HEK293T (cell line): ENCODE measurements at places on chromosomes 5 and 9.

DNA sequence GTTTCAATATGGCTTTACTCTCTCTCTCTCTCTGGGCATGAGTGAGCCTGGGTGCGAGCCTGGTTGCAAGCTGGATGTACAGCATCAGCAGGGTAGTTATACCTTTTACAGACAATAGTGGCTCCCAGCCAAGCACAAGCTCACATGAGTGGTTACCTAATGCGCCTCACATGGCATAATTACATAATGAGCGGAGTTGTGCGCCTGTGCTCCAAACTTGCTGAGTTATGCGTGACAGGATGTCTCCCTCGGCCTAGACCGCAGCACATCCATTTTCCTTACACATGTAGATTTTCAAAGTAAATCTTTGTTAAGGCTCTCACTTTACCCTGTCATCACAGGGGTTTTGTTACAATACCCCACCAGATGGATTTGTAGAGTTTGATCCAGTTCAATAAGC lies 233.5 kb upstream of the WWC1 start:
- no peak for DNase-seq

GRCh38 chr5:31413030-31413812 lies 118.7 kb downstream of the DROSHA start:
- no peak for DNase-seq

DNA sequence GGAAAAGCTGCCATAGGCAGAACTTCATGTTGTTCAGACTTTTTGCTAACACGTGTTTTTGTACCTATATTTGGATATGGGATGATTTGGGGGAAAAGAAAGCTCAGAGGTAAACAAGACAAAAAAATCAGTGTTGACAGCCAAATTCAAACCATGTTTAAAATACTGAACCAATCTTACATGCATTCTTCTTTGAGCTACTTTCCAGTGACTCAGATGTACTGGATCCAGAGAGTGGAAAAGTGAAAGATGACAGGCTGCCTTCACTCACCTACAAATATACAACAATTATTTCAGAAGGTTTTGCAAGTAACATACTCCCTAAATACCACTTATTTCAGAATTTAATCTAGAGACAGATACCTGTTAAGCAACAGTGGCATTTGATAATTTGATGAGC lies 165.7 kb downstream of the MPDZ start:
- no peak for DNase-seq

DNA sequence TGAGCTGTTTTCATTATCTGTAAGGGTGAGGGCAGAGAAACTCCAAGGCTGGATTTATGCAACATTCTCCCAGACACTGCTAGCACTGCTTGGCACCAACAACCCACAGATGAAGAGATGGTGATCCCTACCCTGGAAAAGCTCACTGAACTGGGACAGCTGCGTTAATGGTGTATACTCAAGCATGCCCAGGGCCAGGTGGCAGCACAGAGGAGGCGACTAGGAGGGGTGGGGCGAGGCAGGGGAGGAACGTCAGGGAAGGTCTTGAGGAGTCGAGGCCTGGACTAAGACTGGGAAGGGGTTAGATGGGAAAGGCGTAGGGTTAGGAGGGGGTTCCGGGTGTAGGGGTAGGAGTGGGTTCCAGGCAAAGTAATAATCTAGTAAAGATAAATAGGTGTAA lies 73.1 kb upstream of the TBC1D9B start:
- DNase-seq, result no peak

DNA sequence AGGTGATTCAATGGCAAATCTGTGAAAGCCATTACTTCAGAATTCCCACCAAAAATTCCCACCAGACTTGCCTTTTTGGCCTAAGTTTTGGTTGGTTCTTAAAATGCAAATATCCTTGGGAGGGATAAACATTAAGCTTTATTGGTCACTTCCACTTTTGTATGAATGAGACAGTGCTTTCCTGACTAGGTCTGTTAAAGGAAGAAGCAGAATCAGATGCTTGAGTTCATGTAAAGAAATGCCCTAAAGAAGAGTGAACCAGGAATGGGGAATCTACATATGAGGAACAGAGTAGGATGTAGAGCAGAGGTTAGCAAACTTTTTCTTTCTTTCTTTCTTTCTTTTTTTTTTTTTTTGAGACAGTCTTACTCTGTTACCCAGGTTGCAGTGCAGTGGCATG lies 129.3 kb downstream of the GCNT1 start:
- DNase-seq, result no peak

DNA sequence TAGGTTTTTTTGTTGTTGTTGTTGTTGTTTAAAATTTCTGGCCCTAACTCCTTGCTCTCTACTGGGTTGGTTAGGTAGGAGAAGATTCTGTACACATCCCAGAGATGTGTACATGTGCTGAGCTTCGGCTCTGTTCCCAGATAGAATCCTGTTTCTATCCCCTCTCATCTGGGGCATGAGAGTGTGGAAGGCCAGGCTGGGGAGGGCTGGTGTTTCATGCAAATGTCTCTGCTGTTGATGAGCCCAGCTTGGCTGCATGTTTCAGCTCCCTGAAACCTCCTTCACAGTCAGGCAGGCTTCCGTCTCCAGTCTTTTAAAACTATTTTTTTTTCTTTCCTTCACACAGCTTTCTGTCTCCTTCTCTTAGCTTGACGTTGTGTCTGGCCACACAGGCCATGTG lies 526.9 kb upstream of the KLF4 start:
- no peak for DNase-seq

- no peak for DNase-seq
Measured at GRCh38 chr9:97500263-97500662, 1.2 kb upstream of the TMOD1 start.

- no peak for DNase-seq
Measured at GRCh38 chr5:22901885-22902284, 48.7 kb upstream of the CDH12 start.

DNA sequence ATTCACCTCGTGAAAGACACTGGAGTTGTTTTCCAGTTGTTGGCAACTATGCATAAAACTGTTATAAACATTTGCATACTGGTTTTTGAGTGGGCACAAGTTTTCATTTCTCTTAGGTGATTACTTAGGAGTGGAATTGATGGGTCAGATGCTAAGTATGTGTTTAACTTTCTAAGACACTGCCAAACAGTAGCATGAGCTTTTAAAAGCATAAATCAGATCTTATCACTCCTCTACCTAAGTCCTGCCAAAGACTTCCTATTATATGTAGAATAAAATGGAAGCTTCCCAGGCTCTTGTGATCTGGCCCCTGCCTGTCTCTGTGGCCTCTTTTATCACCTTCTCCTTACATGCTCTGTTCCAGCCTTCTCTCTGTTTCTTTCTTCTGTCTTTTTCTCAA lies 72.6 kb downstream of the SH3RF2 start:
- no peak for DNase-seq

DNA sequence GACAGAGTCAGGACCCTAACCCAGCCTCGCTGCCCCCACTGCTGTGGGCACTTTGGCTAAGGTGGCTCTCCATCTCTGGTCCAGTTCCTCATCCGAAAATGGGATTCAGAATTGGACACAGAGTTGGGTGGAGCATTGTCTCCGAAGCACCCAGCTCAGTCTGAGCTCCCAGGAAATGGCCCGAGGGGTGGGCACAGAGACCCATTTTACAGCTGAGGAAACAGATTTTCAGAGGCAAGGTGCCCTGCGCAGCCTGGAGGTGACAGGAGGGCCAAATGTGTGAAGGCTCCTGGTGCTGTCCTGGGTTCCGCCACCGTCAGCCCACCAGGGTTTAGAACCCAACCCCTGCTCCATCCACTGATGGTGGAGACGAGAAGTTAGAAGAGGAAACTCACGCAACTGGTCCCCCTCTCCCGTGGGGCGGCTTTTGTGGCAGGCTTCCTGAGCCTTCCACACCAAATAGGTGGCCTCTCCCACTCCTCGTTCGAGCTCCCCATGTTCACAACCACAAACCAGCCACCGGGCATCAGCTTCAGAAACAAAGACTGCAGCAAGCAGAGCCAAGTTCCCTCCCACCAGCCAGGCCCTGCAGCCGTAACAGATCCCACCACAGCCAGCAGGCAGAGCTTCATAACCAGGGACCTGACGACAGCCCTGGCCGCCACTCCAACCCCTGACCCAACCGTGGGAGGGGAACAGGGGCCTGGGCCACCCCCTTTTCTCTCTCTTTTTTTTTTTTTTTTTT lies 90.9 kb upstream of the LMX1B start:
- DNase-seq, result no peak

DNA sequence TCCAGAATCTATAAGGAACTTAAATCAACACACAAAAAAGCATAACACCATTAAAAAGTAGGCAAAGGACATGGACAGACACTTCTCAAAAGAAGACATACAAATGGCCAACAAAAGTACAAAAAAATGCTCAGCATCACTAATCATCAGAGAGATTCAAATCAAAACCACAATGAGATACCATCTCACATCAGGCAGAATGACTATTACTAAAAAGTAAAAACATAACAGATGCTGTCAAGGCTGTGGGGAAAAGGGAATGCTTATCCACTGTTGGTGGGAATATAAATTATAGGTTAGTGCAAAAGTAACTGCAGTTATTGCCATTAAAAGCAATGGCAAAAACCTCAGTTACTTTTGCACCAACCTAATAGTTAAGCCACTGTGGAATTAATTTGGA lies 32.2 kb upstream of the SPATA31D4 start:
- DNase-seq, result no peak

DNA sequence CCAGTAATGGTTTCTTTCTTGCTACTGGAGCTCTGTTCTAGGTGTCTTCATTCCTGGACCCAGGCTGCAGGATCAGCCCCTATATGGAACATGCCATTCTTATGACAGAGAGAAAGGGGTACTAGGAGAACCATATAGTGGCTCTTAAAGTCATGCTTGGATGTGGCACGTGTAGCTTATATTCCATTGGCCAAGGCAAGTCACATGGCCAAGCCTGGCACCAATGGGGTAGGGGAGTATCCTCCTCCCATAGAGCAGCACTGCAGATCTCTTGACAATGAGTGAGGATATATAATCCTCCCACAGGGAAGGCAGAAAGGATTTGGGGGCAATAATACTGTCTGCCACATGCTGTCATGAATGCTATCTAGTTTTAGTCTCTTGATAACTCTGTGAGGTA lies 193.3 kb downstream of the PALM2AKAP2 start:
- DNase-seq, result no peak

GRCh38 chr5:80243567-80243966 lies 12.3 kb downstream of the SERINC5 start:
- no peak for DNase-seq

DNA sequence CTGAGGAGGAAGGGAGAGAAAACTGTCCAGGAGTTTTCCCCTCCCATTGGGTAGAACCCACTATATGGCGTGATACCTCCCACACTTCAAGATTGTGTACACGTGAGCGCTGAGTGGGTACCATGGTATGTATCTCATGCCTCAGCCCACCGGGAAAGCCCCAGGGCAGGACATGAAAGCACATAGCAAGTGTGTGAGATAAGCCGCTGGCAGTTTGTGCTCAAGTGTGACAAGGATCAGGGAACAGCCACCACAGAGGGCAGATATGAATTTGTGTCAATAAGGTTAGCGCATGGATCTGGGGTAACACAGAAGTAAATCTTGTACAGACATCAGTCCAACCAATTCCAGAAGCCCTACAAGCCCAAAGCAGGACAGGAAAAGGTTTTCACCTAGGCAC lies 42.6 kb upstream of the NAA35 start:
- DNase-seq, result no peak

GRCh38 chr9:136311051-136312008 lies 7.4 kb upstream of the CCDC187 start:
- DNase-seq, result no peak

- no peak for DNase-seq
Measured at GRCh38 chr9:91150998-91151717, 210.6 kb downstream of the AUH start.

DNA sequence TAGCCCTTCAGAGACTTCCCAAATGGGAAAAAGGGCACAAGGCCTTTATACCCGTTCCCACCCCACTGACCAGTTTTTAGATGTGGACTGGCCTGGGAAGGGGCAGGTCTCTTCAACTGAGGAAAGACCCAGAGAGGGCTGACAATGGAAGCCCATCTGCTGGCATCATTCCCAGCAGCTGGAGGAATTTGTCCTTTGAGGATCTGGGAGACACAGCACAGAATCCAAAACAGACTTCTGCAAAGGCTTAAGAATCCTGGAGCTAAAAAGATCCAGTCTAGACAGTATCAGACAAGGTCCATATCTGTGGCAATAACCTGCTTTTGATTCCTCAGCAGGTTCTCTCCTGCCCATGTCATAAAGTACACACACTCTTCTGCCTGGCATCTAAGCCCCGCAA lies 329.2 kb downstream of the TMEM167A start:
- no peak for DNase-seq

DNA sequence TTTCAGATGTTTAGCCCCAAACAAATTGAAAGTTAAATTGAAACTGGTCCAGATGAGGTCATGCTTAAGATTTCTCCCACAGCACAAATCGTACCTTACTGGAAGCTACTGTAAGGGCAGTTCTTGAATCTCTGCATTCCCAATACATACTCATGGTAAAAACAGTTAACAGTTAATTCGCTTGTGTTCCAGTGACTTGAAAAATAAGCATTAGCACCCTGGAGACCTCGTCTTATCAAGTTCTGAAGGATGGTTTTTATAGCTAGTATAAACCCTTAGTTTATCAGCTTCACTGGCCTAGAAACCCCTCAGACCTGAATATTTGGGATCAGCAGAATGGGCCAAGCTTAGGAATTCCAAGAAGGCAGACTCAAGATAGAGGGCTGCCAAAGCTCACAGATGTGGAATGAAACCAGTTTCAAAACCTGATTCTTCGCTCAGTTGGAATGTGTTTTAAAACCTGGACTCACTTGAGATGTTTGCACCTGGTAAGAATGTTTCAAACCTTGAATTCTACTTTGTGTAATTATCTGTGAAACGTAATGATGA lies 103.6 kb downstream of the C9orf152 start:
- no peak for DNase-seq

GRCh38 chr9:77016121-77016525 lies 3.3 kb upstream of the FOXB2 start:
- no peak for DNase-seq

DNA sequence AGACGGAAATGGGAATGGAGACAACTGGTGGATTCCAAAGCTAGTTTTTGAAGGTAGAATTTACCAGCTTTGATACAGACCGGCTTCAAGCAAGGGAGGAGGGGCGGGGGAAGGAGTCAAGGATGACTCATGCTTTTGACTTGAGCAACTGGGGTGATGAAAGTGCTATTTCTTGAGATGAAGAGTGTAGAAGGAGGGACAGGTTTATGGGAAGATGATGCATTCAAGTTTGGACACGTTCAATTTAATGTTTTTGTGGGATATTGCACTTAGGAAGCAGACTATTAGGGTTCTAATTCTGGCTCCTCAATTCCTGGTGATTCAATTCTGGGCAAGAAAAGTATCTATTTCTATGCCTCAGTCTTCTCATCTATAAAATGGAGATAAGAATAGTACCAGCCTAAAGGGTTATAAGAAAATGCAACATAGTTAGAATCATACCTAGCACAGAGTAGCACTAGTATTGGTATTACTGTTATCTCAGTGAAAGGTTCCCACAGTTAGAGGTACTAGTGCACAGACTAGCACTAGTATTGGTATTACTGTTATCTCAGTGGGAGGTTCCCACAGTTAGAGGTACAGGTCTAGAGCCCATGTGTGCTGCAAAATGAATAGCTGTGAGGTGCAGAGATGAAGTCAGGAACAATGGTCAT lies 4.6 kb downstream of the NIPAL4 start:
- DNase-seq, result no peak
